CD4-positive, CD25-positive, alpha-beta regulatory T cell (primary cell): ENCODE measurements at places on chromosomes 3 and 15. TPM values are rescaled to one million over a fixed set of nuclear protein-coding genes. Genes with fewer than 3 reads are reported as not detected.

The GHRL gene
- 1.1 TPM for total RNA-seq

The NR2E3 gene
- total RNA-seq = not detected

- no peak for DNase-seq
Observed at GRCh38 chr15:36499412-36500389, 79.7 kb upstream of the CDIN1 start.

GRCh38 chr3:196694941-196695848 lies 16.9 kb downstream of the CEP19 start:
- no peak for DNase-seq

DNA sequence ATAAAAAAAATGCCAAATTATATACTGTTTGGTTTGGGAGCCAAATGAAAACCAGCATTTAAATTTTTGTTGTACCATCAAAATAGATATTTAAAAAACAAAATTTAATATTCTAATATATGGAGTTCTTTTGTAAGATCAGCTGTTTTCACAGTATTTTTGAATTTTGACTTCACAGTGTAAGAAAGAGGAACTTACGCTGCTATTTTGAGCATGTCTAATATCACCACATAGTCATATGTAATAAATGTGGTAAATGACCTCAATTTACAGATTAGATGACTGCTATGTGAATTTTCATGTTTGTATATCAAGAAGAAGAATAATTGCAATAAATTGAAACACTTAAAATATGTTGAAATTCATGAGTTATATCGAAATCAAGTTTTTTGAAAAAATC lies 189.6 kb downstream of the ARRDC4 start:
- no peak for DNase-seq

GRCh38 chr3:42730294-42730693 lies 27.7 kb upstream of the HHATL start:
- DNase-seq = no peak

DNA sequence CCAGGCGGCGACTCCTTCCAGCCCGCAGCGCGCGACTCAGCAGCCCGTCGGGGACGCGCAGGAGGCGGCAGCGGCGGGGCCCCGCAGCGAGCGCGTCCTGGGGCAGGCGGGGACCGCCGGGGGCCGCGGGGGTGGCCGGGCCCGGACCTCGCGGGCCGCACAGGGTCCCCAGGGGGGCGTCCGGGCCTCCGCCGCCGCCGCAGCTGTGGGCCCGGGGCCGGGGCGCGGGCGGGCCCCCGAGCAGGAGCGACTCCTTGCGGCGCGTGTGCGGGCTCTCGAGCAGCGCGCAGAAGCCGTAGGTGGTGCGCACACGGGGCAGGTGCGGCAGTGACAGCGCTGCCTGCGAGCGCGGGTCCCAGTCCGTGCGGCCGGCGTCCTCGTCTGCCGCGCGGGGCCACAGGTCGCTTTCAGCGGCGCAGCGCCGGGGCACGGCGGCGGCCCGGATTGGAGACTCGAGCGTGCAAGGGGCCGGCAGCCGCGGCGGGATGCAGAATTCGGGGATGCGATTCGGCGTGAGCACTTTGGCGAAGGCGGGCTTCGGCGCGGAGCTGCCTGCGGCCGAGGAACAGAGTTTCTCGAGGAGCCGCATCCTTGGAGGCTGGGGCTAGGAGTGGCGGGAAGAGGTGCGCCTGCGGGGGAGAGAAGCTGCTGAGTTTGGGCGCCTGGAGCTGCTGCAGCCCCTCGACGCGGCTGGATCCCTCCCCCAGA lies 535 bp downstream of the C2CD4B start:
- DNase-seq = no peak

- no peak for DNase-seq
Observed at GRCh38 chr15:62658498-62658897, 384.0 kb upstream of the TPM1 start.

DNA sequence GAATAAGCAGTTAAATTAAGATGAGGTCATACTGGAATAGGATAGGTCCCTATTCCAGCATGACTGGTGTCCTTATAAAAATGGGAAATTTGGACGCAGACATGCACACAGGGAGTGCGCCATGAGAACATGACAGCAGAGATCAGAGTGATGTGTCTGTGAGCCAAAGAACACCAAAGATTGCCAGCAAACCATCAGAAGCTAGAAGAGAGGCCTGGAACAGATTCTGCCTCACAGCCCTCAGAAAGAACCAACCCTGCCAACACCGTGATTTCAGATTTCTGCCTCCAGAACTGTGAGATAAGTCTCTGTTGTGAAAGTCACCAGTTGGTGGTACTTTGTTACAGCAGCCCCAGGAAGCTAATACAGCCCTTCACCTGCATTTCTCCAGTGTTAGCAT lies 34.7 kb downstream of the EPHB1 start:
- no peak for DNase-seq
